ENCODE measurements at places on chromosomes 7 and 10.

- no peak for DNase-seq
These were observed 88.3 kb downstream of the PTPRZ1 start for GRCh38 chr7:121961089-121961867.

GRCh38 chr7:96059075-96059474 is 262.8 kb downstream of the SLC25A13 start:
- DNase-seq, result no peak

DNA sequence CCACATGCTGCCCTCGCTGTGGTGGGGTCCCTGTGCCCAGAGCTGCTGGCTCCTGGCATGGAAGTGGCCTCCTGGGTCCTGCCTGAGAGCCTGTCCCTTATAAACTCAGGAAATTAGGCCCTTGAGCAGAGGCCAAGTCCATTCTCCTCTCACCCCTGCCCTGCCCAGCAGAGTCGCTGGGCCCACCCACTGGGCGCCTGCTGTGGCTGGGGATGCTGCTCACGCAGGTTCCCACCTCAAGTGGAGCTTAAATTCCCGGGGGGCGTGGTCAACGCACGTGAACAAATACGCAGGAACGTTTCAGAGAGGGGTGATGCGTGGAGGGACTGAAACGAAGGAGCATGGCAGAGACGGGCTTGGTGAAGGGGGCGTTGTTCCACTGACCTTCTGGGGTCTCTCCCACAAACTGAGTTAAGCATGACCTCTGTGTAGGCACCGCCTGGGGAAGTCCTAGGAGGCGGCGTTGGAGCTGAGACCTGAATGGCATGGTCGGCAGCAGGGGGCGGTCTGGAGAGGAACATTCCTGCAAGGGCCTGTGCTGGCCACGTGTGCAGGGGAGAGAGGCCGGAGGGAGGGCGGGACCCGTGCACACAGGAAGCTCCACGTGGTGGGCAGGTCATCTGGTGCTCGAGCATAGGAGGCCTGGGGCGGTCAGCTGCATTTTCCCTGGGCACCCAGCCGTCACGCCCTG is 27.9 kb downstream of the FAM20C start:
- DNase-seq, result no peak

- DNase-seq, result no peak
These were observed 191.1 kb downstream of the ZNF438 start for GRCh38 chr10:30840395-30841050.

Measured in stimulated activated CD4-positive, alpha-beta T cell treated with anti-CD3 and anti-CD28 coated beads, Interleukin-2, amount 100 ng/mL, for 4 hours (primary cell).